ENCODE measurements at places on chromosomes 7 and 10.
A peak's percentile ranks its signal among the peaks of the same experiment; 100 is the strongest.

GRCh38 chr7:29929018-29929807 lies 60.4 kb downstream of the SCRN1 start:
- DNase-seq = no peak

GRCh38 chr10:114320249-114321116 lies 81.4 kb downstream of the VWA2 start:
- DNase-seq = no peak

DNA sequence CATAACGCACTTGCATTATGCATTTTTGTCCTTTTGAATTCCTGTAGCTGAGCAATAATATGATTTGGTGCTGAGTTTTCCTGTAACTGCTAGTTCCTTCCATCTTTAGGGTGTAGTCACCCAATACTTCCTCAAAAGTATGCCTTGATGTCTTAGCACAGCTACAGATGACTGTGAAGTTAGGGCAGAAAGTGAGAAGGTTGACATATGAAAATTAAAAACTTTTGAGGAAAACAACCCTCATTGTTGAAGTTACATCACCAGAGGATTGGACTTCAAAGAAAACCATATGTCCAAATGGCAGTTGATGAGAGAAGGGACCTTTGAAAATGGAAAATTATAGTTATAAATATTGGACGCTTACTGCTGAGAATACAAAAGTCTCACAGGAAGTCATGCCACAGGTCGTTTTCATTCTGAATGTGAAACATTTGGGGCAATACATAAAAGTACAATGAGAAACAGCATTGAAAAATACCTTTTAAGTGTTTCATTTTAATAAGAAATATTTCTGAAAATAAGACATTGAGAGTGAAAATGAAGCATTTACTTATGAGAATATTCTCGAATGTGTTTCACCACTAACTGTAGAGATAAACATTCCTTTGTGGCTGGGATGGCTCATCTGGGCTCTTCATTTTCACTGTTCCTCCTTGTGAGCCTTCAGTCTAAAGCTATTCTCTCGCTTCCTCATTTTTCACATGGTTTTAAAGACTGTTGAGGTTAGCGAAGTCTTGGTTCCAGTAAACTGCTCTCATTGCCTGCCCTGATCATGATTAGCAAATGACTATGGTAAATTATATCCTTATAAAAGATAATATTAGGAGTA lies 61.4 kb upstream of the NME8 start:
- DNase-seq = peak; percentile 1

GRCh38 chr7:485188-486081 lies 34.2 kb downstream of the PDGFA start:
- no peak for DNase-seq

- no peak for DNase-seq
Observed at GRCh38 chr7:78444267-78444666, 645.7 kb downstream of the PHTF2 start.

GRCh38 chr7:157996359-157997079 lies 591.1 kb downstream of the PTPRN2 start:
- DNase-seq = no peak

DNA sequence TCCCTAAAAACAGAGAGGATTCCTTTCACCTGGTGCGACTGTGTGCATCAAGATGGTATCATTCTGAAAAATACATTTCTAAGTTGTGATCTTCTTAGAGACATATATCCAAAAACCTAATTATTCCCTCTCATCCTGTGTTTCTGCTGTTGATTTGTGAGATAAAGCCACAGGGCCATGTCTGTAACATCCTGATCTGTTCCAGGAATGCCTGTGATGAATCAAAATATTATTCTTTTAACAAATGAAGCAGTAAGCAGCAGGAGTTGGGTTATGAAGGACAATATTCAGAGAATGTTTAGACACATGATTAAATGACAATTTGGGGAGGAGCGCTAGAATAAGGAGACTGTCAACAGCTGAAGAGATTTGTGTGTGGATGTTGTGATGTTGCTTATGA lies 731.4 kb downstream of the KCNMA1 start:
- DNase-seq = no peak

DNA sequence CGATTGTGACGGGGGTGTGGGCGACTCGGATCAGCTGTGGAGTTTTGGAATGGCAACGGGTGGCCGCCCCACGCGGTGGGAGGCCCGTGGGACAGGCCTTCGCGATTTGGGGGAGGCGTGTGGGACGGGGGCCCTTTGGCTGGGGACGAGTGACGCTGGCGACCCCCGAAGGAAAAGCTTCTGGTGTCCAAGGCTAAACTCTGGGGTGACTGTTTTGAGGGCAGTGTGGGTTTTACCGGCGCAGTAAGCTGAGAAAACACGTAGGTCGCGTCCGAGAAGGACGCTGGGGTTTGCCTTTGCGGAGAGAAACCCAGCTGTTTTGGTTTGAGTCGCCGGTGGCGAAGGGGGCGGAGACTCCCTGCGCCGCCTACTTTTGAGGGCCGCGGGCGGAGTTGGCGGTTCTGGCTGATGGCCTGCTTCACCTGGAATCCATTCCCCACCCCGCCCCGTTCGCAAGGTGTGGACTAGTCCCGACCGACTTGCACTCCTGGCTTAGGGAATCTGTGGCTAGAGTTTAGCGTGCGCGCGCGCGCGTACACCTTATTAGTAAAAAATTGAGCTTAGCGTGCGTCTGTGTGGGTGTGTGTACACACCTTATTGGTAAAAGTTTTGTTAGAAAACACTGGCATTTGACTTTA lies 606 bp downstream of the TAX1BP1 start:
- peak; percentile 88 for DNase-seq

- no peak for DNase-seq
Observed at GRCh38 chr7:74027683-74028320, at the start of gene ELN. TSS of gene ELN (plus strand) at chr7:74028173. CDS start at chr7:74028188, 15 bp downstream.

DNA sequence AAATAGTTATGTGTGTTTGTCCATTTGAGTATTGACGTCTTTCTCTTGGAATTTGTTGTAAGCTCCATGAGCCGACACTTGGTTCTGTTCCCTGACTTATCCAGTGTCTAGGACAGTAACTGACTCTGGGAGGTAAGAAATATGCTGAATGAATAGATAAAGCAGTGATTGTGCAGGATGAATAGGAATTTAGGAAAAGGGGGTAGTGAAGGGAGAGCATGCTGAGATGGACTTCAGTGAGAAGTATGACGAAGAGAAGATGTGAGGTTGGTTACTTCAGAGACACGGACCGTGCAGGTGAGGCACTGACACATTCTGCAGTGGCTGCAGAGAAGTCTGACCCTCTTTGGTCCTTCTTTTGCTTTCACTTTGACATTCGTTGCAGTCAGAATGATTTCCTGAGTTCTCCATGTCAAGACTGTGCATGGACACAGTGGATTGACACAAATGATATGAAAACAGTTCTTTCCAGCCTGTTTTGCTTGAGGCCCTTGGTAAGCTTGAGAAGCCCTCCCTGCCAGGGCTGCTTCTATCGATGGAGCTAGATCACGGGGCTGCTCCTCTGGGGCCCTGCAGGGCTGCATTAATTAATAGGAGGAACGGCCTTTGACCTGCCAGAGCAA lies 261.5 kb upstream of the SORCS1 start:
- DNase-seq = no peak

GRCh38 chr7:24298696-24299095 lies 14.7 kb downstream of the NPY start:
- DNase-seq = no peak

- DNase-seq = no peak
Observed at GRCh38 chr7:128318691-128319090, 25.0 kb downstream of the RBM28 start.

- peak; percentile 23 for DNase-seq
Observed at GRCh38 chr10:50275650-50276235, 24.4 kb upstream of the ASAH2 start.

DNA sequence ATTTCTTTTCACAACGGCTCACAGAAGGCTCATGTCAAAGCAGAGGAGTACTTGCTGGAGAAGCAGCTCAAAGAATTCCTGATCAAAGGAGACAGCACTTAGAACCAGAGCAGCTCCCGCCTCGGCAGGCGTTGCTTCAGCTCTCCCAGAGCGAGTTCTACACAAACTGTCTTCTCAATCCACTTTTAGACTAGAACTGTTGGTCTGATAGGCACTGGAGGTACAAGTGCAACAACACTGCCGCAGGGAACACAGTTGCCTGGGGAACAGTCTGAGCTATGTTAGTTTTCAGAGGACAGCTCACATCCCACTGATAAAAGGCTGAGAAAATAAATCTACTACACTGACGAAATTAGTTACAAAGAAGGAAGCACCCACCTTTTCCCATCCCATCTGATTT lies 35.4 kb downstream of the CYTH3 start:
- DNase-seq = no peak

GRCh38 chr7:33888166-33888565 lies 17.2 kb upstream of the BMPER start:
- no peak for DNase-seq

GRCh38 chr7:44636041-44636584 lies 29.7 kb downstream of the OGDH start:
- DNase-seq = peak; percentile 23

GRCh38 chr10:105207476-105207995 lies 566.4 kb downstream of the SORCS3 start:
- no peak for DNase-seq

DNA sequence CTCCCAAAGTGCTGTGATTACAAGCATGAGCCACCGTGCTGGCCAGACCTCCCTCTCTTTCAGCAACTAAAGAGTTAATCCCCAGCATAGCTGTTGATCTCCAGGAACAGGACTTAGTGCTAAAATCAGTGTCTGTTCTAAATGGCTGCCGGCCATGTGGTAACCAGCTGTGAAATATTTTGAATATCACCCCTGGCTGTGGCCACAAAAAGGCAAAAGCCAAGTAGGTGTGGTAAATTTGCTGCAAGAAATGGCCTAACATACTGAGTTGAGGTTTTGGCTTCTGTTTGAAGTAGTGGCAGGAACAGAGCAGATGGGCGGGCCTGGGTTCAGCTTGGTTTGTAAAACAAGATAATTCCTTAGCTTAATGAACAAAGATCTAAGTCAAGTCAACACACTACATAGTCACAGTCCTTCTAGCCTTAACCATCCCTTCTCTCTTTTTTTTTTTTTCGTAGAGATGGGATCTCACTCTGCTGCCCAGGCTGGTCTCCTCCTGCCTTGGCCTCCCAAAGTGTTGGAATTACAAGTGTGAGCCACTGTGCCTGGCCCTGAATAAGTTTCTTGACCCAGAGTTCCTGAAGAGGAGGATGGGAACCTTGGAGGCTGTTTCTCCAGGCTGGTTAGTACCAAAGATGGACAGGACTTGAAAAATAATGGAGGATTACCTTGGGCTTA lies 22.7 kb upstream of the AGFG2 start:
- peak; percentile 79 for DNase-seq

GRCh38 chr7:5050676-5051075 lies 5.0 kb downstream of the RBAK start:
- no peak for DNase-seq

DNA sequence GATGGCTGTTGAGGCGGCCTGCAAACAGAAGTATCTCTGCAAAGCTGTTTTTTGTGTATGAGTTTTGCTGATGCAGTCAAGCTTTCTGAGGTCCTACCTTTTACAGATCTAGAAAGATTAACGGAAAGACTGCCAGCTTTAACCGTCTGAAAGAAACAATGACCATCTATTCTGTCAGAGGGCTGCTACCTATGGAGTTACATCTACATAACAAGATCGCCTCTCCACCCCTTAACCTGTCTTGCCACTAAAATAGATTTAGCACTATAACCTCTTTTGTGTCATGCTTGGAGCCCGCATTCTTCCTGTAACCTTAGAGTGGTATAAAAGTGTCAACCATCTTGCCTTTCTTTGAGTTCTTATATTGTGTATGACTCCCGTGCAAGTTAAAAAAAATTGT lies 291.2 kb downstream of the POM121L12 start:
- DNase-seq = no peak

DNA sequence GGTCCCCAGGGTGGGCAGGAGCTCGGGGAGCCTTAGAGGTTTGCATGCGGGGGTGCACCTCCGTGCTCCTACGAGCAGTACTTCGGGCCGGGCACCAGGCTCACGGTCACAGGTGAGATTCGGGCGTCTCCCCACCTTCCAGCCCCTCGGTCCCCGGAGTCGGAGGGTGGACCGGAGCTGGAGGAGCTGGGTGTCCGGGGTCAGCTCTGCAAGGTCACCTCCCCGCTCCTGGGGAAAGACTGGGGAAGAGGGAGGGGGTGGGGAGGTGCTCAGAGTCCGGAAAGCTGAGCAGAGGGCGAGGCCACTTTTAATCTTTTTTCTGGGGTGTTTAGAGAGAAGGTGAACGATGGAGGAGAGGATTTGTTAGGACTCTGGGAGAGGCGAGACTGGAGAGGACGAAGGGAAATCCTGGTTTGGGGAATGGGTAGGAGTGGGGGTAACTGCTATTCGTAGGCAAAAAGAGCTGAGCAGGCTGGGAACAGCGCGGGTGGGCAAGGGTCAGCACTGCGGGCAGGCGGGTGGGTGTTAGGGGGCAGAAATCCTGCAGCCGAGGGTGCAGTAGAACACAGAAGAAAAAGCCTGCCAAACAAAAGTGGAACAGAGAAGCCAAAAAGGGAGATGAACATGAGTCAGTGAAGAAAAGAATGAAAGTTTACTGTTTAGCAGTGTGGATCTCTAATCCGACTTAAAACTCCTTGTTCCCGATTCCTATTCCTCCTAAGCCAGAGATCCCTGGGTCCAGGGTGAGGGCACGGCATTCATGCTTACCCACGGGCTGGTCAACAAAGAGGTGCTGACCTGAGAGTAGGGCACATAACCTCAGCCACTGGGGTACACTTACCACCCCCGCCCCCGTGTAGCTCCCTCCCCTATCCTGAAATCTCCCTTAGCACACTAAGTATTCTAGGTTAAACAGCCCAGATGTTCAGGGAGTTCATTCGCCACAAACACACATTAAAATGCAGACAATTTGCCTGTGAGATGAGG lies 26.9 kb downstream of the PRSS2 start:
- peak; percentile 65 for DNase-seq

GRCh38 chr7:132298790-132299189 lies 277.5 kb downstream of the PLXNA4 start:
- DNase-seq = no peak

- peak; percentile 12 for DNase-seq
Observed at GRCh38 chr7:16926283-16926682, 44.5 kb upstream of the AGR3 start.

DNA sequence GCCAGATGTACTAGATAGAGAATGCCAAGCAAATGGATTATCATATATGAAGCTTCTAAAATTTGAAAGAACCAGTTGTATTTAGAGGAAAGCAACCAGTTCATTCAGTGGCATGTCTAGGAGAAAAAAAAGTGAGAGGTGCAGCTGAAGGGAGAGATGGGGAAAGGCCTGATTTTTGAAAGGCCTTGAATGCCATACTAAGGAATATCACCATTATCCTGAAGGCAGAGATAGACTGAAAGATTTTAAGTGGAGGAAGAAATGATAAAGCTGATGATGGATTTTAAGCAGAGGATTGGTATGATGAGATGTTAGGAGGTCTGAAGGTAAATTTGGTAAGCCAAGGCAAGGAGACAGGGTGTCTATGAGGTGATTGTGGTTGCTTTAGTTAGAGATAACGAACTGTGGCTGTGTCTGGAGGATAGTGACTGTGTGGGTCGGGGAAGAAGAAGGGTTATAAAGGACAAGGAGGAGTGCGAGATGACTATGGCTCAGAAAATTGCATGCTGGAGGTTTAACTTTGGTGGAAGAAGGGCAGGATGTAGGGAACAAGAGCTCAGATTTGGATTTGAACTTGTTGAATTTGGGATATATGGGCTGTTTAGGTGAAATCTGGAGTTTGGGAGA lies 330.8 kb downstream of the EXOC4 start:
- no peak for DNase-seq

All from CD4-positive, alpha-beta T cell treated with Interleukin-17A for 1 hour (primary cell).